ENCODE measurements at places on chromosomes 11 and 22.

DNA sequence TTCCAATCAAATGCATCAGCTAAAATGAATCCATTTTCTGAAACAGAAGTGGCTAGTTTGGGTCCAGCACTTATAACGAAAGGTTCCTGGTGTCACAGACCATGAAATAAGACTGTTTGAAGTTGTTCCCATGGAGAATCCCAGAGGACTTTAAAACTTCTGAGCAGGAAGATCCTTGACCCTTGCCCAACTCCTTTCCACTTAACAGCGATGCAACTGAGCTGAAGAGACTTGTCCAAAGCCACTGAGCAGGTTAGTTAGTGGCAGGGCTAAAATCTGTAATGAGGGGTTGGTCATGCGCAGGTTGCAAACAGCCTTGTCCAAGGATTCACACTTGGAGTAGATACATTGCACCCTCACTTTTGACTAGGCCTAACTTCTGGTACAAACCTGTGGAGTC, 1.3 kb downstream of the RAB38 start:
- DNase-seq = no peak

DNA sequence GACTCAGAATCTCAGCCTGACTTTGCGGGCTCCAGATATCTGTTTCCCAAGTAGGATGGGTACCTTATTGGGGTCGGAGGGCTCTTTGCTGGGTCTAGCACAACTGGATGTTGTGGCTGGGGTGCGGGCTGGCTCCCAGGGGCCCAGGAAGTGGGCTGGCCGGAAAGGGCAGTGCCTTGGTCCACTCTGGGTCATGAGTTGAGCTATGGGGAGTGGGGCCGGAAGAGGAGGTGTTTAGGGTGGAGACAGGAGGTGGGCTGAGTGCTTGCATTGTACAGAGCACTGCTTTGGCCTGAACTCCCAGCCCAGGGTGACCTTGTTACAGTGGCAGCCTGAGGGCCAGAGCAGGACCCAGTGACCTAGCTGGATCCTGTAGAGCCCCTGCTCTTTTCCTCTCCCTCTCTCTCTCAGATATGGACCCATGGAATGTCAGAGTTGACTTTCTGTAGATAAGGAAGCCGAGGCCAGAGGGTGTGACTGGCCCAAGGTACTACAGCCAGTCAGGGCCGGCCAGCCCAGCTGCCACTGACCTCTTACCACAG, 13.2 kb downstream of the PHLDB1 start:
- DNase-seq = no peak

DNA sequence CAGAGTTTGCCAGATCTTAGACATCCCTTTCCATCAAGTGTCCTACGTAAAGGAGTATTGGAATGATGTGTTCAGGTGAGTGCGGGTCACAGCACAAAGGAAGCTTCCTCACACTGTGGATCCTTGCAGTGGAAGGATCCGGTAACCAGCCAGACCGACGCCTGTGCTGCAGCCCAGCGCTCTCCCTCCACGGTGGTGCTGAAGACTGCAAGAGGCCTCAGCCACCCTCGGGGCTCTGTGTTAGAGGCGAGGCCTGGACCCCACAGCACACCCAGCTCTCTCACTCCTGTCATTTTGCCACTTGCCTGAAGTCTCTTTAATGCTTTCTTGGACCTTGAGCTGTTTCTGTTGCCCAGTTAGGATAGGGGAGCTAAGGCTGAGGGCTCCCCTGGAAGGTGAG, 2.4 kb downstream of the TRMU start:
- DNase-seq = no peak

DNA sequence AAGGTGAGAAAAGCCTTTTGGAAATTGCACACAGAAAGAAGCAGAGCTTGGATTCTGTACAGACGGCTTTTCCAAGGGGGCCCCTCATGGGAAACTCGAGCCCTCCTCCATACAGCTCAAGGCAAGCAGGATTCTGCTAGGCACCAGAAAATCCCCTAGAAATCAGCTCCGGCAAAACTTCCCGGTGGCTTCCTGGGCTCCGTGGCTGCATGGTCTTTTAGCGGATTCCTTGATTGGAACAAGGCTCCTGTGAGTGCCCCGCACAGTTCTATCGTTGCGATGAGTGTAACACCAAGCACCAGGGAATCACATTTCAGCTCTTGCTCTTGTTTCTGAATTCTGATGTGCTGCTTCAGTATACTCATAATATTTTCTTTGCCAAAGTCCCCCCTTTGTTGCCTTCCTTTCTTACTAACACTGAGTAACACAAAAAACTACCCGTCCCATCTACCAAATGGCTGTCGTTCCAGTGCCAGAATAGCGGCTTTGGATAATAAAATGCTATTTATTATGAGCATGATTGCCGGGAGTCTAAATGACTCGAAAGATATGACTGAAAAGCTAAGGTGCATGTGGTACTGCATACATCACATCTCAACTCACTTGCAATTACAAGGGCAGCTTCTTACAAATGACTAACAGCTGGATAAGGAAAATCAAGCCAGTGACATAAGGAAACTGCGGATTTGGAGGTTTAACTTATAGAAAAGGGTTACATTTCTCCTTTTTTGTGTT, 494.1 kb downstream of the DLG2 start:
- no peak for DNase-seq

DNA sequence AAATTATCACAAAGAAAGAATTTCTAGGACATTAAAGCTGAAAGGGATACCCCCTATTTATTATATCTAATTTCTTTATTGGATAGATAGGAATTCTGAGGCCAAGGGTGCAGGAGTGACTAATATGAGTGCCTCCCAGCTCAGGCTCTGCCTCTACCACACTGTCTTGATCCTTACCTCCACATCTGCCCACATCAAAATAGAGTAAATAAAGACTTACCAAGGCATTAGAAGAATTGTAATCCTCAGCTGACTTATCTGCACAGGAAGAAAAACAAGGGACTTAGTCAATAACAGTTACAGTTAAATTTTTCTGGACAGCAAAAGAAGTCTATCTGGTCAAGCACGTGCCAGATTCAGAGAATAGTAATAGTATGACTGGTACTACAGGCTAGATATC, 72.6 kb upstream of the GDPD4 start:
- no peak for DNase-seq

DNA sequence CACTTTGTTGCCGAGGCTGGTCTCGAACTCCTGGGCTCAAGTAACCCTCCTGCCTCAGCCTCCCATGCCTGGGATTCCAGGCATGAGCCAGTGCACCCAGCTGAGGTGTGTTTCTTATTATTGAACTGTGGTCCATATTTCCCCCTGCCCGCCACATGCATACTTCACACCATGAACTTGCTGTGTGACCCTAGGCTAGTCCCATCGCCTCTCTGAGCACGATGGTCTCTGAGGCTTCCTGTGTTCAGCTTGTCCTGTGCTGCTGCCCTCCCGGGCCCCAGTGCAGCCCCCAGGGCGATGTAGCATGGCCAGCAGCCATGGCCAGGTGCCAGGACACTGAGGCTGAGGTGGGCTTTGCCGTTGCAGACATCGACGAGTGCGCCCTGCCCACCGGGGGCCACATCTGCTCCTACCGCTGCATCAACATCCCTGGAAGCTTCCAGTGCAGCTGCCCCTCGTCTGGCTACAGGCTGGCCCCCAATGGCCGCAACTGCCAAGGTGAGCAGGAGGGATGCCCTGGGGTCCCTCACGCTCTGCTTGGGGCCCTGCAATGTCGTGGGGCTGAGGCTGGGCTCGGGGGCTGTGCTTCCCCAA, 45.7 kb downstream of the FBLN1 start:
- no peak for DNase-seq

GRCh38 chr11:93573184-93573583, 30.0 kb upstream of the SMCO4 start:
- DNase-seq = no peak

DNA sequence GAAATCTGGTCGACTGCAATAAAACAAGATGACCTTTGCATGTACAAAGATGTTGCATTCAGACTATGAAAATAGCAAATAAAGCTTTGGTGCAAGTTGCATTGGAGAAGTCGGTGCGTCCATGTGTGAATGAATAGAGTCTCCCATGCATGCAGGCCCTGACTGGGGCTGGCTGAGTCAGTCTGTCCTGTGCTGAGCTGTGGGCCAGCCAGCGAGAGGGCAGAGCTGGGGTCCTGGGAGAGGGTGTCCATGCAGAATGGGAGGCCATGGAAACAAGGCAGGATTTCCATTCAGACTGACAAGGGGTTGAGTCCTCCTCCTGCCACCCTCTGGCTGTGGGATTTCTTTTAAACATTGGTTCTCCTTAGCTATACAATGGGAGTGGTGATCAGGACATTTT, 2.3 kb upstream of the CRYBB3 start:
- DNase-seq = no peak

DNA sequence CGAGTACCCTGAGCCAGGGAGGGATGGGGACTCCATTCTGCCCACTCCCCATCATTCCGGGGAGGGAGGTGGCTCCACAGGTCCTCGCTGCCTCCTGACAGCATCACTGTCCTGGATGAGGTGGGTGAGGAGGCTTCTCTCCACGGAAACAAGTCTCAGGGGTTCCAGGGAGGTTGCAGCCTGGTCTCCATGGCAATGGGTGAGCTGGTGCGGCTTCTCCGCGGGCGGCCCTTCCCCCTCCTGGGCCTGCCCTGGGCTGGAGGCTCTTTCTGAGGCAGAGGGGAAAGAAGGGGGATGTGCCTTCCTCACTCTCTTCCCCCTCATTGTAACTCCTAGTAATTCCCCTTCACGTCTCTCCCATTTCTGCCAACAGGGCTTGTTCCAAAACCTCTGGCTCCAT, 37.1 kb upstream of the PARVG start:
- DNase-seq = no peak

- no peak for DNase-seq
These were observed 139.5 kb upstream of the TIMP3 start for GRCh38 chr22:32661737-32662586.

- DNase-seq = no peak
These were observed 20.2 kb upstream of the OR10A5 start for GRCh38 chr11:6825231-6825744.

- no peak for DNase-seq
These were observed 532.8 kb downstream of the OPCML start for GRCh38 chr11:132999516-132999915.

DNA sequence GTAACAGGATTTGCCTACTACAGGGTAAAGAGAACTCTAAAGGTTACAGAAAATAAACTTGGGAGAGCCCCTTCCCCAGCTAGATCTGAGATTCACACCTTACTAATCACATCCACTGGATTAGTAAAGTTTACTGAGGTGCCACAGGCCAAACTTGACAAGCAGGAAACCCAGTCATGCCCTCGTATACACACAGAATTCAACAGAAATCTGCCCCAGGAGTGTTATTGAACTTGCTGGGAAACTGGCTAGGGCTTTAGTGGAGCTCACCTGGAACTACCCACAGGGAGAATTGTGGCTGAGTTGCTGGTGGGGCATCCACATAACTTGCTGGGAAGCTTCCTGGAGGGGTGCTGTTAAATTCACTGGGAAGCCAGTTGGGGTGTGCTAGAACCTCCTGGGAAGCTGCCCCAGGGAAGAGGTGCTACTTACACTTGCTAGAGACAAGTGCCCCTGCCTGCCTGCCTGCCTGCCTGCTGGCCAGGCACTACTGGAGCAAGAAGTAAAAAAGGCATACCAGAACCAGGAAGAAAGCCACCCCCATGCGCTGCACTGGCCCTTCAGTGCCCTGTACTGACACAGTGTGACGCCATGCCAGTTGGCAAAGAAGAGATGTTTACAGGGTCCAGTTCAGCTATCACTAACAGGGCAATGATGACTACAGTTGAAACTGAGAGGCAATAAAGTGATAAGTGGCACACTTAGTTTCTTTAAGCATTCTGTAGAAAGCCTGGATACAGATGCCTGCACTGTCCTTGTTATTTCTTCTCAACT, 106.5 kb downstream of the ALX4 start:
- no peak for DNase-seq

- DNase-seq = no peak
These were observed 44.6 kb upstream of the SPATA19 start for GRCh38 chr11:133889893-133890292.

DNA sequence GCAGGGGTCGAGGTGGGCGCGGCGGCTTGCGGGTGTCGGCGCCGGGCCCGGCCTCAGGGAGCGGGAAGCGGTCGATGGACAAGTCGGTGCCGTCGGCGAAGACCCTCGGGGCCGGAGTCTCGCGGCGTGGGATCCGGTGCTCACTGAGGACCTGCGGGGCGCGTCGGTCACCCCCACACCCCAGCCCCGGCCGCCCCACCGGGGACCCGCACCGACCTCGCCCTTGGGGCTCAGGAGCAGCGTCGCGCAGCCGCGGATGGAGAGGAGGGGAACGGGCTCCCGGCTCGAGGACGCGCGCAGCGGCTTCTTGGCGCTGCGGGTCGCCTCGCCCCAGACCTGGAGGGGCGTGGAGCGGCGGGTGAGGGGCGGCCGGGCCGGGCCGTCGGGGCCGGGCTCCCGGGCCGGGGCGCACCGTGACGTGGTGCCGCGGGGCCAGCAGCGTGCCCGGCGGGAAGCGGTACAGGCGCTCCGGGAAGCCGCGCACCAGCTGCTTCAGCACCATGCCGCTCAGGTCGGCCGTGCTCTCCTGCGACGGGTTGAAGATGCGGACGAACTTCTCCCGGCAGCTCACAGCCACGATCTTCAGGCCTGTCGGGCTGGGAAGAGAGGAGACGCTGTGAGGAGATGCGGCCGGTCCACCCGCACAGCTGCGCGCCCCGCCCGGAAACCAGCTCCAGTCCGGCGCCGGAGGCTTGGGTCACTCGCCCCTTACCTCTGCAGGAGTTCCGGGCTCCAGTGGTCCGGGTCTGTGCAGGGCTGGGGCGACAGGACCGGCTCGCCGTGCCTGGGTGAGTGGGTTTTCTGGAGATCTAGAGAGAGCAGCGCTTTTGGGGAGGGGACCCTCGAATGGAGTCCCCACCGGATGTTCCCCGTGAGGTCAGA, 4.5 kb downstream of the LMNTD2 start:
- DNase-seq = peak; percentile 67

GRCh38 chr11:100716838-100717237, 29.8 kb downstream of the ARHGAP42 start:
- DNase-seq = no peak

GRCh38 chr22:48102581-48102980, 1340.1 kb downstream of the TBC1D22A start:
- no peak for DNase-seq

DNA sequence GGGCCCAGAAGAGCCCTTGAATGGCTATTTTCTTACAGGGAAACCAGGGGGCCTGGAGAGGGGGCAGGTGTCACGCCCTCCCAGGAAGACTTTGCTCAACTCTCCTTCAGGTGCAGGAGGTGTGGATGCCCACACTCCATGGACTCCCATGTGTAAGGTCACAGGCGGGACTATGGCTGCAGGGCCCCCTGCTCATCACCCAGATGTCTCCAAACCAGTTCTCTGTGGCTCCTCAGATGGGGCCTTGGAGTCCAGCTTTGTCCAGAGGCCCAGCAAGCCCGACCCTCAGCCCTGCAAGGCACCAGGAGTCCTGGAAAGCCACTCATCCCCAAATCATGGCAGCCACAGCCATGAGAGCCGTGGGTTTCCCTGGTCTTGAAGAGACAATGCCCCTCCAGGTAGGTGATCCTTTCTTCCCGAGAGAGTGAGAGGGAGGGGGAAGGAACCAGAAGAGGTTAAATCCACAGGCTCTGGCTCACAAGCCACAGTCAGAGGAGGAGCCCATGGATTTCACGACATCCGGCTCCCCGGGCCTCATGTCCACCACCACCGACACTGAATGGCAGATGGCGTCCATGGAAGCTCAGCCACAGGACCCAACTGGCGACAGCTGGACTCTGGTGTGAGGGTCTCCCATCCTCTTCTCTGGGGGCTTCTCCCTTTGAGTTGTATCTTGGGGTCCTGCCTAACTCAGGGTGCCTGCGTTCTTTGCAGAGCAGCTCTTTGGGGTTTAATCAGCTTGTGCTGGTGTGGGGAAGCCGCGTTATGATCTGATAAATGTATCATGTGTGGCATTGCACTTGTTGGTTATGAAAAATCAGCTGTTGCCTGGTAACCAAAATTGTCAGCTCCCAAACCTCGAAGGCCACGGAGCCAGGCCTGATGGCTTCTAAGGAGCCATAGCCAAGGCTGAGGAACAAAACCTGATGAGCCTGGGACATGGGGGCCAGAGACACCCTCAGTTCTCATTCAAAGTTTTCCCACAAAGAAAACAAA, 620.4 kb downstream of the BRD1 start:
- DNase-seq = no peak

Data from natural killer cell (primary cell).